ENCODE measurements at places on chromosomes 2 and 18.
A peak's percentile ranks its signal among the peaks of the same experiment; 100 is the strongest.

DNA sequence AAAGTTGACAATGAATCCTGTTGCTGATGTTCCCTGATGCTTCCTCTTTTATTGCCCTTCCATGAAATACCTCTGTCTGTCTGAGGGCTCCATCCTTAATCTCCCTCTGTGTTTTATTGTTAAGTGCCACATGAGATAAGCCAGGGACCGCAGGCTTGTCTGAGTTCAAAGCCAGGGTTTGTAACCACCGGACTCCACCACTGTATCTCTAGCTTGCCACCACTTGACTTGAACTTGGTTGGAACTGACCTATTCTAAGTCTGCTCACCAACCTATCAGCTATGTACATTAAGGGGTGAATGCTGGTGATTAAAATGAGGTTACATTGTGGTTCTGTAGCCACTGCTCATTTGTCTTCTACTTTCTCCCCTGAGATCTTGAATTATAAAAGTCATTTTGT is 328.5 kb upstream of the ZEB2 start:
- DNase-seq: no peak

DNA sequence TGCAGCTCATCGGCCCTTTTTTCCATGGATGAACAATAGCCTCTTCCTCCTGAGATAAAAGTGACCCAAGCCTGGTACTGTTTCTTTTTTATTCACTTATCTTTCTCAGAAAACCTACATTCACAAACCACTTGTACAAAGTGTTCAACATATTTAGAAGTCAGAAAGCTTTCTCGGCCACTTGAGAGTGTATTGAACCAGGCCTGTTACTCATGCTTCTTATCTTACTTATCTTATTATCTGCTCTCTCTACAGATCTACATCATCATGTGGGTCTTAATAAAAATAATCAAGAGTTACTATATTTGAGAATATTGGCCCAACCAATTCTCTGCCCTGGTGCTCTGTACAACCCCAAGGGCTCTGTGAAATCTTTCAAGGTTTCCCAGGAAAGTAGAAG is 242.1 kb downstream of the MREG start:
- DNase-seq: no peak

DNA sequence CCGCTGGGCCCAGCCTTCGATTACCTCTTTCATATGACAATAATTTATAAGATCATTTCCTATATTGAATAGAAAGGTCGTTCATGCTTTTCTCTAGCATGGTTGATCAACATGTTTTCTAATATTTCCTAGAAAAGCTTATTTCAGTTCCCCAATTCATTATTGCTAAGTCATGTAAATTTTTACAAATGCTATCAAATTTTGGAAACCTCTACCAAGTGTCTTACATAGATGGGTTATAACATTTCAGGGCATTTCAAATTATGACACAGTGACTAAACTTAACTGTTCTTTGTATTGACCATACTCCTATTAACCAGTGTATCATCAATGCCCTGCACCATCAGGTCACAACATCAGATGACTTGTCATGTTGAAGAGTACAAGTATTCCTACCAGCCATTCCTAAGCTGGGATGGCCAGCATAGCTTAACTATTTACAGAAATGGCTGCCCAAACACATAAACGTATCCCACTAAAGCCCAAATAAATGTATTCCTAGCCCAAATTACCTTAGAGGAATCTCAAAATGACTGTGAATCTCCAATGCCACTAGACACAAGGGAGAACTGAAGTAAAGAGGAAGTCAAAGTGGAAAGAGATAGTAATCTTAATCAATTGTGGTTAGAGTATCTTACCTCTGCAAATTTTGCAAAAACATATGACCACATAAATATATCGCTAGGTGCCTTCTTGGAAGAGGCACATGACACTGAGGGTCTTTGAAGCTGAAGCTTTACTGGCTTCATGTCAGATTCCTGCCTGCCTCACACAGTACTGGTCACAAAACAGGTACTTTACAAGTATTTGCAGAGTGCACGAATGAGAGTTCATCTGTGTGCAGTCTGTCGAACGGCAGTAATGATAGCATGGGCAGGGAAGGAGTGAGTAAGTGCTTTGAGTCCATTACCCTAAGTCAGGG is 87.3 kb upstream of the TLK1 start:
- DNase-seq: no peak

GRCh38 chr2:55391615-55392242 is 27.9 kb downstream of the CCDC88A start:
- no peak for DNase-seq

- DNase-seq: no peak
Measured at GRCh38 chr2:168450171-168450570, 5.9 kb upstream of the CERS6 start.

DNA sequence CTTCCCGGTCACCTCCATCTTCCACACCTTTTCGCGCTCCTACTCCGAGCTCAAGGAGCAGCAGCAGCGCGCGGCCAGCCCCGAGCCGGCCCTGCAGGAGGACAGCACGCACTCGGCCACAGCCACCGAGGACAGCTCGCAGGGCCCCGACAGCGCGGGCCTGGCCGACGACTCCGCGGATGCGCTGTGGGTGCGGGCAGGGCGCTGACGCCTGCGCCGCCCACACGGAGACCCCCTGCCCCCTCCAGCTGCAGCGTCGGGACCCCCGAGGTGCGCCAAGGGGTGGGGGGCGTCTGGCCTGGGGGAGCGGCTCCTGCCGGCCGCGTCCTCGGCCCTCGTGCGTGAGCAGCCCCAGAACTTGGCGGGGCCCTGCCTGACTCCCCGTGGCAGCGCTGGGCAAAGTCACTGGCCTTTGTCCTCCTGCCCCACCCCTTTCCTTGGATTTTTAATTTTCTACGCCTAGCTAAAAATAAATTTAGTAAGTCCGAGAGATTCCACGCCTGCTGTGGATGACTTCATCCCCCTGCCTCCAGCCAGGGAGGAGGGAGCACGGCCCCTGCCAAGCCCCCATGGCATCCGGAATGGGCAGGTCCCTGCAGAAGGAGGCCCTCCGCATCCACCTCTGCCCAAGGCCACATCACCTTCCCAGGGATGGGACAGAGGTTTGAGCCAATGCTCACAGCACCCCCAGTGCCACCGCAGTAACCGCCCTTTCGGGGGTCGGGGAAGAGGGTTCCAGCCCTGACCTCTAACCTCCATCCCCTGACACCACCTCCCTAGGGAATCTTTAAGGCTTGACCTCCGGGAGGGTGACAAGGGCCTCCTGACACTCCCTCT is 51.6 kb downstream of the SLC66A2 start:
- DNase-seq: no peak

DNA sequence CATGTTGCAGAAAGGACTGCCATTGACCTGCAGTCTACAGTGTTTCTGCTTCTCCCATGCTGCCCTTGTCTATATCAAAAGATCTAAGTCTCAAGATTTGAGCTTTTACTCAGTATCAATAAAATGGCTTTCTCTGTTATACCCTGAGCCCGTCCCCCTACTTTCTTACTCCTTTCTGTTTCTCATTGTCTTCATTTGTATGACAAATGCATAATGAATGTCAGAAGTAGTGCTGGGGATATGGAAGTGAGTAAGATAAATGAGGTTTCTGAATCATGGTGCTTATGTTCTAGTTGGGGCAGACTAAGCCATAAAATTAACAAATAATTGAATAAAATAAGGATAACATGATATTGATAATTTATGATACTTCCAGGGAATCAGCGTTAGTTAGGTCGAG is 128.6 kb downstream of the PARD3B start:
- peak; percentile 77 for DNase-seq

DNA sequence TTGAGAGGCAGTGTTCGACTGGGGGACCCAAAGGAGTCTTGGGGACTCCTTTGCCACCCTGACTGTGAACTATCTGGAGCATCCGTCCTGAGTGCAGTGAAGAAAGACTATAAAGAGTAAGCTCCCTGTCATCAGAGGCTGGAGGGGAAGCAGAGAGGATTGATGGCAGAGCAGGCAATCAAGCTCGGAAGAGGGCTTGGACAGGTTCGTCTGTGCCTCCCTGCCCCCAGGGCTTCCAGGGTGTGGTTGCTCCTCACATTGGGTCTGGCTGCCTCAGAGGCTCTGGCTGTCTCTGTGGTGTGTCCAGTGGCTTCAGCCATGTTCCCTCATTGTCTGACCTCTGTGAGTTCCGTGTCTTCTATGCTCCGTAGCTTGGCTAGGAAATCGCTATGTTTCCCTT is 13.8 kb upstream of the EN1 start:
- DNase-seq: no peak

DNA sequence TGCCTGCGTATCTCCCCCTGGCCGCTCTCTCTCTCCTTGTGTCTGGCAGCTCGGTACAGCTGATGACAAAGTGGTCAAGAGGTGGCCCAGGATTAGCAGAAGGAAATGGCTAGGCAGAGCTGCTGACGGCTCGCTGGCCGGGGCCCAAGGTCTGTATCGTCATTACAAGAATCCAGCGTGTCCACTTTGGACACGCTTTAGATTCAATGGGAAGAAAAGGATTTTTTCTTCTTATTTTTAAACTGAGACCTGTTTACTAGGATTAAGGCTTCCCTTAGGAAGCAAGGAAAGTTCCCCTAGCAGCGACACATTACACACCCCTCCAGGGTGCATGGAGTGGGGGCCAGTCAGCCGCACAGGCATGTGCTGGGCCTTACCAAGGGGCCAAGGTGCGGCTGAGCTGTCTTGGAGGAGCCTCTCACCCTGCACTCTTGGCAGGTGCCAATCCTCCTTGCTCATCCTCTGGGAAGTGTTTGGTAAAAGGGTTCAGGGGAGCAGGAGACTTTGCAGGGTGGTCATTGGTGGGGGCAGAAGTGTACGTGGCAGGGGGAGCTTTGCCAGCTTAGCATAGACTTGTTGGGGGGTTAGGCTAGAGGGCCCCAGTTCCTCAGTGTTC is 76.8 kb downstream of the POLR1A start:
- DNase-seq: no peak

DNA sequence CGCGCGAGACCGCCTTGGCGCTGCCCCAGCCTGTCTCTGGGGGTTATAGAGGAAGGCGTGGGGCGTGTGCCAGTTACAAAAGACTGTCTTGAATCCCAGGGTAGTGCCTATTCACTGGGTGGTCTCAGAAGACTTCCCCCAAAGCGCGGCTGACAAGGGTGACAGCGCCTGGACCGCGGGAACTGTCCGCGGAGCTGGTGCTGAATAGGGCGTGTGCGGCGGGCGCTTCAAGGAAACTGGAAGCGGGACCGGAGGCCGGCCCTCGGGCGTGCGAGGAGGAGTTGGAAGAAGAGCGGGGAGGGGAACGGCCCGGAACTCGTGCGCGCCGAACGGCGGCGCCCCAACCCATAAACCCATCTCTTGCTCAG is 2.3 kb downstream of the EGR4 start:
- peak; percentile 33 for DNase-seq

DNA sequence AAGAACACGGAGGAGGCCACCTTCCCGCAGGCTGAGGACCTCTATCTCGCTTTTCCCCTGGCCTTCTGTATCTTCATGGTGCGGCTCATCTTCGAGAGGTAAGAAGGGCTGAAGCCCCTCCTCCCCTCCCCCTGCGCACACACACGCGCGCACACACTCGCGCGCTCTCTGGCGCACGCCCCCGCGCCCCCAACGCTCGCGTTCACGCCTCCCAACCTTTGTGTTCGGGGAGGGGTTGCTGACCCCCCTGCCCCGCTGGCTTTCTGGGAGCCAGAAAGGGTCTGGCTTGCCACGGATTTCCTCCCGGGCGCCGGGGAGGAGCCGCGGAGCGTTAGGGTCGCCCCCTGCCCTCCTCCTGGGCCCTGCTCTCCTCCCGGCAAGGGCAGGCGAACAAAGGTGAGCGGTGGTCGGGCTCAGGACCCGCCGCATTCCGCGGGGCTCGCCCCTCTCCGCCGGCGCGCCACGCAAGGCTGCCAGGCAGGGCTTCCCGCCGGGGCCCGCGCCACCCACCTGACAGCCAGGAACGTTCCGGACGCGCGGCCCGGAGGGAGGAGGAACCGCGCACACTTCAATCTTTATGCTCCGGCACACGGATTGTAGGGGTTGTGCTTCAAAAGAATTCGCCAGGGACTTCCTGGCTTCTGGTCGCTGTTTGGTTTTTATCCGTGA is 583 bp downstream of the CERS6 start:
- no peak for DNase-seq

DNA sequence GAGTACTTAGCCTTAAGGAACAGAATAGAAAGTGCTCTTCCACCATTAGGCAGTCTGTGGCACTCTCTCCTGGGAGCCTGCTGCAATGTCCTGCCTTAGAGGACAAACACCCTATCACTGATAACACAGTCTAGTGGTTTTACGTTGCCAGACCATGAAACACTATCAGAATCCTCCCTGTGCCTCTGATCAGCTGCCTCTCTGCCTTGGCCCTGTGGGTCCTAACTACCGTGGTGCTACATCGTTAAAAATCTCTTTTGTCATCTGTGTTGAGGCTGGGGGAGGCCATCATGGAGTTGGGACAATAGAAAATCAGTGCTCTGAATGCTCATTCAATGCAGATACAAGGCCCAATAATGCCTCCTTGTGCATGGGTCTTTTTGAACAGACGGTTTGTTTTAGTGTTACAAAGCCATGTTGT is 11.9 kb upstream of the APCDD1 start:
- DNase-seq: no peak

DNA sequence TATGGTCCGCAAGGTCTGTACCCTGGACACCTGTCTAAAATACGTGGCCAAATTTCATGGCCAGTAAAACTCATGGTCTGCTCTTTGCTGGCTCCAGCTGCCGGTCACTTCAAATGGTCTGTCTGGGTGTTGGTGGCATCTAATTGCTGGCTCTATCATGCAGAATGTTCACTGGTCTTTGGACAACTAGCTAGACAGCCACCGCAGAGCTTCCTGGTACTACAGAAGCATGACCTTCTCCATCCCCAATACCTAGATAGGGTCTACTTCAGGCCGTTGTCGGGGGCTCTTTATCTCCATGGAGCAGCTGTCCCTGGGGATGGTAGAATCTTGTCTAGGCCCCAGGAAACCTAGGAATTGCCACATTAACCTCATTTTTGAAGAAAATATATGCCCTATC is 88.4 kb upstream of the RMDN2 start:
- no peak for DNase-seq

GRCh38 chr2:22198381-22199283 is 1074.9 kb downstream of the TDRD15 start:
- DNase-seq: no peak

DNA sequence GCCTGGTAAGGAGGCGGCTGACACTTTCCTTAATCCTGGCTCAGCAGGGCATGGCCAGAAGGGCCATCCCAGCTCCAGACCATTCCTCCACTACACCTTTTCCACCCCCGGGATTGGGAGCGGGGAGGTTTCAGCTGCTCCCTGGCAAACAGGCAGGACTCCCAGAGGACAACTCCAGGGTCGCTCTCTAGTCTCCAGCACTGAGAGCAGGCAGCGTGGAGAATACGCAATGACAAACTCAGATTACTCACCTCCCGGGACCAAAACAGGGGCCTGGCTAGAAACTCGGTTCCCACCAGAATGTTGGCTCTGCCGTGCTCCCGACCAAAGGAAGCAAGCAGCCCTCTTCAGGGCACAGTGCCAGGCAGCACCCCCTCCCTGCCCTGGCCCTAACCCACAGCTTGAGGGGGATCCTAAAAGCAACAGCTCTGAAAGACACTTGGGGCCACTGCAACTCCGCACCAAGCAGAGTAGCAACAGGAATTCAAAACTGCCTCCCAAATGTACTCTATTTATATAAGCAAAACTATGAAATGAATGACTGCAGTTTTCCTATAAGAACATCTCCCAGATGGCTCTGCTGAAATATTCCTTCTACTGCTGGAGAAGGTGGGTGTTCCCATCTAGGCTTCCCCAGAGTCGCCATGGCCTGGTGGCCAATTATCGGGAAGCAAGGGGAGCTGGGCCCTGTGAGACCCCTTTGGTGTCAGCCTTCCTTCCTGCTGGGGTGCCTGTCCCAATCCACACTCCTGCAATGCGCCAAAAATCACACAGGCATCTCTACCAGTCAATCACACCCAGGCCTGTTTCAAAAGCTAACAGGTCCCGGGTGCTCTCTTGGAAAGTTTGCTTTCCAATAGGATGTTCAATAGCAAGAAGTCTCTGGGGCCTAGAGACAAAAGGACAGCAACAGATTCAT is 61.2 kb upstream of the POMC start:
- no peak for DNase-seq

- DNase-seq: no peak
Measured at GRCh38 chr18:43650426-43650825, 373.1 kb upstream of the SYT4 start.
